Caki2 (cell line): ENCODE measurements at places on chromosomes 1 and 21.

- DNase-seq, result peak; percentile 50
These were observed 26.8 kb upstream of the CRNN start for GRCh38 chr1:152440635-152441471.

DNA sequence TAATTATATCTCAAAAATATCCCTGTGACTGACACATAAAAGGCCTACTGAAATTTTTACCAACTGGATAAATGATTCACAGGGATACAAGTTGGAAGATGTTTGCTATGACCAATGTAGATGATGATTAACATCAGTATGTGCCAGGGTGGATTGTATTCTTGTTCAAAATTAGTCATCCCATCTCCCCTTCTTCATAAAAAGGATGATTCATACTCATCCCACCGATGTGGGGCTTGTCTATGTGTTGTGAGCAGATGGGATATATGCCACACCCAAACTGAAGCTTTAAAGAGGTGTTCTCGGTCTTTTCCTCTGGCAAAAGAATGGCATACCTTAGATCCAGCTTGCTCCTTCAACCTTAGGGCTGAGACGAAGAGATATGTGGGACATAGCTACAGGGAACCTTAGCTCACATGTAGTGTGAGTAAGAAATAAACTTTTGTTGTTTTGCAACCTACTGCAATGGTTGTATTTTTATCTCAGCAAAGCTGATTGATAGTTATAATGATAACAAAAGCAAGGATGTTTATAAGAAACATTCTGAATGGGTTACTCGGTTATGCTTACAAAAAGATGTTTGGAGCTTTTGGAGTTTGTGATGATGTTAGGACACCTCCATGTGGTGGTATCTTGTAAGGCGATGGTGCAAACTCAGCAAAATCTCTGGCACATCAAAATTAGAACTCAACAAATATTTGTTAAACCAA is 29.4 kb downstream of the SPATA17 start:
- DNase-seq, result peak; percentile 87

DNA sequence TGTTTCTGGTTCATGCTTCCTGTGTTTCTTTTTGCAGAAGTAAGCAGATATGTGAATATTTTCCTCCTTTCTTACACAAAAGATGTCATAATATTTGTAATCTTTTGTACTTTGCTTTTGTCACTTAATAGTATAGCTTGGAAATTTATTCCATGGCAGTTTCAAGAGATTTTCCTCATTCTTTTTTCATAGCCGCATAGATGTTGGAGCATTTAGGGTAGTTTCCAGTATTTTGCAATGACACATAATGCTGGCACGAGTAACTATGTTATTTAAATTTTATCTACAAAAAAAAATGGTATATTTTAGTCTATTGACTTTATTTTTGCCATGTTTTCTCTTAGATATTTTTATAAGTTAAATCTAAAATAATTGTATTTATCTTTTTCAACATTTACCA is 40.7 kb downstream of the AGO3 start:
- no peak for DNase-seq

DNA sequence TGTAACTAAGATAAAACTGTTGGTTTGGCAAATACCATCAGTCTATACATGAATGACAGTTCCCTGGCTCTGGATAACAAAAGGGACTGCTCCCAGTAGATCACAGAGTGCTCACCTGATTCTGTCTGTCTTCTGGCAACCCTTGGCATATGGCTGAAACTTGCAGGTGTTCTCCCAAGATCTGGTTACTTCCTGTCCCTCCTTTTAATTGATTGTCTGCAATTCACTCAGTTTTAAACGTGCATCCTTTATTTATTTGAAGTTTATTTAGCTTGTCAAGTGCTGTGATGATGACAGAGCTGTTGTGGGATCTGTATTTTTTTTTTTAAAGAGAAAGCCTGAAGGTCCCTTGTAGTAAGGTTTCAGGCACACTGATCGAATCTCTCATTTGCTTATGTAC is 3.4 kb downstream of the KCNA3 start:
- no peak for DNase-seq

- DNase-seq, result no peak
These were observed 82.6 kb upstream of the DPYD start for GRCh38 chr1:98003442-98003841.

DNA sequence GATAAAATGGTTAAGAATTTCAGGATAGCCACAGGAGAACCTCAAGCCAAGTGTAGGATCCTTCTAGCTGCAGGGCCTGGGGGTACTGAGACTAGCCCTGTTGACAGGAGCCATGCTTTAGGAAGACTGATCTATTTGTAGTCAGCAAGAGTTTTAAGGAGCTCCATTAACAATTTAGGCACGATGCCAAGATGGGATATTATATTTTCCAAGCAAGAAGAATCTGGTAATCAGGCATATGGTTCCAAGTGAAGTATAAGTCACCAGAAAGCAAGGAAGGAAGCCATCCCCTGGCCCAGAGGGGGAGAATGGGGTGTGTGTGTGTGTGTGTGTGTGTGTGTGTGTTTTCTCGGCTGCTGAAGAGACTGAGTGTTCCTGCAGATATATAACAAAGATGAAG is 7.0 kb downstream of the IFNAR2 start:
- DNase-seq, result no peak

DNA sequence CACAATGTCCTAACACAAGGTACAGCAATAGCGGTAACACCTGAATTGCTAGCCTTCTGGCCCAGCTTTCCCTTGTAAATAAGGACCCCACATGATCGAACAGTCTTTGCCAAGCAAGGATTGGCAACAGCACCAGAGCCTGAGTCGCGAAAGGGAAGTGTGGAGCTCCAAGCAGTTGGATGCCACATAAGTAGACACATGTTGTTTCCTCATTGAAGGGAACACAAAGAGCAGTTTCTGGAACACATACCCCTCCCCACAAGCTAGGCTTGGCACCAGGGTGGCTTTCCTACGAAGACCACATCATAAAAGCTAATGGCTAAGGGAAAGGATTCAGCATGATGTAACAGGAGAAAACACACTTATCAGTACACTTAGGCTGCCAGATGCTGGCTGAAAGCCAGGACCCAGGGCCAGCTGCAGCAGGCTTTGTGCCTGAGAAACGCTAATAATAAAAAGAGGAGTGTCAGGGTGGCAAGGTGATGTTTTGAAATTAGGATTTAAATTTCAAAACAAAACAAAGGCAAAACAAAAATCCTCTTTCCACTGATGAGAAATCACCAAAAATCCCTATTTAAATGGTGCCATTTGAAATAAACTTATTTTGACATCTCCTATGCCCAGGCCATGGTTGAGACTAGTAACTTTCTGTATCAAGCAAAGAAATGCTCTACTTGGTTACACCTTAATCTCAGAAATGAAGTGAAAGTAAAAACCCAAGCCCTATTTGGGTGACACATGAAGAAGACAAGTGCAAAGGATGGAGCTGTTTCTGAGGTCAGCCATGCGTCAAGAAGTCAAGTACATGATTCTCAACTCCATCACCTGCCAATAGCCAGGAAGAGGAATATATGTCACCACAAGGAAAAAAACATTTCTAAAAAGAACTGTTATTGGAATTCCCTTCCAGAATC is 11.9 kb upstream of the CPLANE2 start:
- DNase-seq, result peak; percentile 40

DNA sequence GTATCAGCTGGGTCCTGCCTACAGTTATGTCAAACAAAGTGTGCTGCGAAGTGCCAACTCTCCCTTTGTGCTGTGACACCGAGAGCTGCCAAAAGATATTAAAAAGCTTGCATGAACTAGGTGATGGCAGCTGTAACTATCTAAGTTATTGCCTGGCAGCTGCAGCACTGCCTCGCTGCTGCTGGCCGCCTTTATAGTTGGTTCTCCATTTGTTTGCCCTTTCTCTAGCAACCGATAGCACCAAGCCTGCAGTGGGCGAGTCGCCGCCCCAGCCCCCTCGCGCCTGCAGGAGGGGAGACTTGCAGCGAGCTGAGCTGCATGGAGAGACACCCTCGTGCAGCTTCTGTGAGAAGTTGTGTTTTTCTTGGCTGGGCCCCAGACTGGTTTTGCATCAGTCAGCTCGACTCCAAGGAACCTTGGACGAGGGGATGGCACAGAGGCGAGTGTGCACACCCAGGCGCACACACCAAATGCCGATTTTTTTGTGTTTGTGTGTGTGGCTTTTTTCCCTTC is 330.6 kb downstream of the RPS6KC1 start:
- no peak for DNase-seq
